Tibial nerve (tissue), 4 donors: ENCODE measurements at places on chromosomes 3 and 15. TPM values are rescaled to one million over a fixed set of nuclear protein-coding genes. Genes with fewer than 3 reads are reported as not detected.

DNA sequence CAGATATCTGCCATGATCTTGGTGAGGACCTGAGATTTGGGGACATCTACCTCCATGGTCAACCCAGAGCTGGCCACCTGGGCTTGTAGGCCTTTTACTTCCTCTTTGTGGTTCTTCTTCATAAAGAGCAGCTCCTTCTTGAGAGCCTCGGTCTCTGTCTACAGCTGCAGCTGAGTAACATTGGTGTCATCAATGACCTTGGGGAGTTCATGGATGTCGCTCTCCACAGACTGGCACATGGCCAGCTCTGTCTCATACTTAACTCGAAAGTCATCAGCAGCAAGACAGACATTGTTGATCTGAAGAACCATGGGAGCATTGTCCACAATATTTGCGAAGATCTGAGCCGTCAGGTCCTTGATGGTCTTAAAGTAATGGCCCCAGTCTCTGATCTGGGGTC lies 15.7 kb upstream of the RASA2 start:
- DNase-seq: no peak

DNA sequence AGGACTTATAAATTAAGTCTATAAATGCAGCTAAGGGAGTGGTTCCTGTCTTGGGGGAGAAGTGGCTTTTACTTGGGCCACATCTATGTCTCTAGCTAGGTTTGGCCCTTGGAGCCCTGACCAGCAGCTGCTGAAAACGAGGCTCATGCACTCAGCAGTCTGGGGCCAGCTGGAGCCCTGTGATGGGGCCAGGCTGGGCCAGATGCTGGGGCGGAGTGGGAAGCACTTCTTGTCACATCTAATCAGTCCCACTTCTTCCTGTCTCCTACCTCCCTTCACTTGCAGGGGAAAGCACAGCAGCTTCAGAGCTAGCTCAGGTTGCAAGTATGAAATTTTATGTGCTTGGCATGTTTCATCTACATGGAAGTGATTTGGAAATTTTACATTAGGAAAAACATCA lies 209.9 kb upstream of the ROPN1 start:
- DNase-seq: no peak

GRCh38 chr15:62360332-62361097 lies 195.4 kb upstream of the C2CD4B start:
- DNase-seq: no peak

DNA sequence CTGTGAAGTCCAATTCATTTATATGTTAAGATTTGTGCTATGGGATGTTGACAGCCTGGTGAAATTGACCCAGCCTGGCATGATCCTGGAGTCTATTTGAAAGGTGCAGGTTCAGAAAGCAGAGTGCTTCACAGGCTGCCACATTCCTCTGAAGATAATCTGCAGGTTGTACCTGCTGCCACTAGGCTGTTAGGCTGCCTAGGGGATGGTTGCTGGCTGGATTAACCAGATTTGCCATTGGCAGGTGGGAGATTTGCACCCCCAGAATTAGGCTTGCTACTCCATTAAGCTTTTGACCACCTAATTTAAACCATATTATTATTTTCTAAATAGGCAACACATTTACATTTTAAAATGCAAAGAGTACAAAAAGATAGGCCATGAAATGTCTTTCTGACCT lies 85.8 kb upstream of the RASGRP1 start:
- no peak for DNase-seq

DNA sequence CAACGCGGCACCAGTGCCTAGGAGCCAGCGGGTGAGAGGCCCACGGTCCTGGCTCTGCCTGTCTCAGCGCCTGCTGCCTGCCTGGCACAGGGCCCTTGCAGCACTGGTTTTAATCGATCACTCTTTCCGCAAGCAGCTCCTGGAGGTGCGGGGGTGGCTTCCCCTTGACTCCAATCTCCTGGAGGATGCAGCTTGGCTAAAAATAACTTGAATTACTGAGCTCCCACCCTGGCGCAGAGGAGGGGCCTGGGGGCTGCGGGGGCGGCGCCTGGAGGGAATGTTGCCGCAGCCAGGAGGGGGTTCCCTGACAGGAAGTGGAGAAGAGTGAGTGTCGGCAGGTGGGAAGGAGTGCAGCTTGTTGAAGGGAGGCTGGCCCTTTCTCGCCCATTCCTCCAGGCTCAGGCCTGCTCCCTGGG lies 9.9 kb upstream of the RPL29 start:
- DNase-seq: no peak

DNA sequence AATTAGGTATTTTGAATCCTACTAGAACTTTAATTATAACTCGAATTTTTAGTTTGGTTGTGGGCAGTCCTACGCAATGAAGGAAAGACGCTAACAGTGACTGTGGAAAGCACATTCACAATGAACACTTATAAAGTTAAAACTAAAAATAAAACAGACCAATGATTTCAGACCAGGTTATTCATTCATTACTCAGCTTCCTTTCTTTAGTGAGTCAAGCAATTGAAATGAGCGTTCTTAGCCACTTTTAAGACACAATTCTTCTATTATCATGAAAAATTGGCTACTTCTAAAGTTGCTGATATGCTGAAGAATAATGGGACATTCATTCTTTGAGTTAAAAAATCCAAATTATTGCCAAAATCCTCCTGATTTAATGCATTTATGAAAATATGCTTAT lies 66.0 kb upstream of the CMSS1 start:
- DNase-seq: no peak

GRCh38 chr3:107394502-107394901 lies 17.3 kb downstream of the CCDC54 start:
- DNase-seq: no peak

- DNase-seq: no peak
Observed at GRCh38 chr3:197068077-197068476, 38.5 kb upstream of the MELTF start.

ASB14 gene
- total RNA-seq: not detected
